ENCODE measurements at places on chromosomes 12 and 14. TPM values are rescaled to one million over a fixed set of nuclear protein-coding genes. Genes with fewer than 3 reads are reported as not detected.
A peak's percentile ranks its signal among the peaks of the same experiment; 100 is the strongest.

MYO1H gene
- 0.07 TPM for polyA plus RNA-seq

DNA sequence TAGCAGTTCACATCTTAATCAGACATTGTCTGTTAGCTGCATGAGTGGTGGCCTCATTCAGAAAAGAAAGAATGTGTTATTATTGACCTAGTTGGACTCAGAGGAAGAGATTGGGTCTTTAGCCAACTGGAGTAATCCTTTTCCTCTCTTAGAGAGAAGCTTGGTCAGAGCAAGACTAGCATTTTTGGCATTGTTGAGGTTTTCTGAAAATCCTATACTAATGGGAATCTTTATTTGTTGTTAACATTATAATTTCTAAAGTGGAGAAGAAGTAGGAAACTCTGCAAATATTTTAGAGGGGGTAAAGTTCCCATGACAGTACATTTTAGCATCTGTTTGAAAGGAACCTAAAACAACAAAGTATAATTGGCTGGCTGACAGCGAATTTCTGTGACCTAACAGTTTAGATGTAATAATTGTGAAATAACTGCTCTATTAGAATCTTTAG, 9.7 kb downstream of the TOX4 start:
- no peak overlapping the region for H3K27ac ChIP-seq
- H3K36me3 ChIP-seq: no peaks in the 10 kb centered on the region
- no peaks in the 10 kb centered on the region for H3K27me3 ChIP-seq
- no peak for DNase-seq
- H3K4me1 ChIP-seq: no peaks in the 10 kb centered on the region

DNA sequence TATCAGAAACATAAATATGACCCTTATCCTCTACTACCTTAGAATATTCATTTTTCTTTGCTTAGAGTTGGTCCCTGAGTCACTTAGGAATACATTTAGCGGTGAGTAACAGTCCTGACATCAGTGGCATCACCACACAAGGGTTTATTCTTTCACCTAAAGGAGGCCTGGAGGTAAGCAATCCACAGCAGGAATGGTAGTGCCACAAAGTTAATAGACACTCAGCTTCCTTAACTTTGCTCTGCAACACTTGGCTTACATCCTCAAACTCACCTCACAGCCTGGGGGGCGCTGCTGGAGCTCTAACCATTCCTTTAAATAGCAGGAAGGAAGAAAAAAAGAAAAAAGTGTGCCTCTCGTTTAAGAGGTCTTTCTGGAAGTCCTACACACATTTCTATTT, 29.1 kb downstream of the BBOF1 start:
- H3K36me3 ChIP-seq: no peaks in the 10 kb centered on the region
- H3K4me3 ChIP-seq: no peak overlapping the region
- H3K4me1 ChIP-seq: no peaks in the 10 kb centered on the region
- no peaks in the 10 kb centered on the region for H3K27me3 ChIP-seq
- DNase-seq: no peak
- no peak overlapping the region for H3K27ac ChIP-seq

DNA sequence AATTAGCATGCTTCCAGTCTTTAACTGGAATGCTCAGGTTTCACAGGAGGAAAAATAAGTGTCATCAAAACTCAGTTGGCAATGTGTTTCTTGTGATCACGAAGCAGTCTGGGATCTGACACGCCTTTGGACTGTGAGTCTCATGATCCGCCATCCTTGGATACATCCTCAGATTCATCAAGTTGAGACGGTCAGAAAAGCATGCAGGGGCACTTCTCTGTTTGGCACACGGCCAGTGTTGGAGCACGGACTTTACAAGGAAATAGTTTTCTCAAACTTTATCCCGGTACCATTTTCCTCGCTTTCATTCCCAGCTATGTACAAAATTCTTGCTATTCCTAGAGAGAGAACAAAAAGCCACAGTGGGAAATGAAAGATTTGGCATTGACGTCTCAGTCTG, 88.4 kb upstream of the PARP11 start:
- no peak for DNase-seq
- no peak overlapping the region for H3K4me3 ChIP-seq
- no peaks in the 10 kb centered on the region for H3K27me3 ChIP-seq
- H3K4me1 ChIP-seq: no peaks in the 10 kb centered on the region

DNA sequence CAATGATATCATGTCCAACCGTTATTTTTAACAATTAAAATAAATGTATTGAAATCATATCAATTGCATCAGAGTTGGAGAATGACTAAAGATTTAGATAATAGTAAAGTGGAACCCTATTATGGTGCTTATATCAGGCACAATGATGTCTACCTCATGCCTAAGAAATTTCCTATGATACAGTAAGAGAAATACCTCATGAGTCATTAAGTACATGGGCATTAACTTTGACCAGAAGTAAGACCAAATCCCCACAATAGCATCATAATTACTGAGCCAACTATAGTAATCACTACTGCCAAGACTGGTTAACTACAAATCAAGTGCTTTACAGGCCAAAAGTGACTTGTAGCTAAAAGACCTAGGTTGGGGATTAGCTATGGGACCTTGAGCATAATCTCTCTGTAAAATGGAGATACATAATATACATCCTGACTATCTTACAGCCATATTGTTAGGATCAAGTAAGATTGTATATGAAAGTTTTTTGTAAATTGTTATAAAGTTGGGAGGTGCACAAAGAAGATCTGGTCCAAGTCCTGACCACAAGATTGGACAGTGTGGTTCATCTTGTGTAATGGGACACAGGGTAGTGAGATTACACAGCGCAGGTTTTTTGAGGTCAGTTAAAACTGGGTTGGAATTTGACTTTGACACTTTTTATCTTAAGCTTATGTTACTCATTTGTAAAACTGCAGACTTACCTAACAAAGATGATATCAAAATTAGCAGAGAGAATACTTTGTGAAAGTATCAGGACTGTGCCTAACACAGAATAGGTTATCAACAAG, 60.5 kb downstream of the ERGIC2 start:
- no peaks in the 10 kb centered on the region for H3K36me3 ChIP-seq
- no peak for DNase-seq
- H3K4me1 ChIP-seq: no peaks in the 10 kb centered on the region

DNA sequence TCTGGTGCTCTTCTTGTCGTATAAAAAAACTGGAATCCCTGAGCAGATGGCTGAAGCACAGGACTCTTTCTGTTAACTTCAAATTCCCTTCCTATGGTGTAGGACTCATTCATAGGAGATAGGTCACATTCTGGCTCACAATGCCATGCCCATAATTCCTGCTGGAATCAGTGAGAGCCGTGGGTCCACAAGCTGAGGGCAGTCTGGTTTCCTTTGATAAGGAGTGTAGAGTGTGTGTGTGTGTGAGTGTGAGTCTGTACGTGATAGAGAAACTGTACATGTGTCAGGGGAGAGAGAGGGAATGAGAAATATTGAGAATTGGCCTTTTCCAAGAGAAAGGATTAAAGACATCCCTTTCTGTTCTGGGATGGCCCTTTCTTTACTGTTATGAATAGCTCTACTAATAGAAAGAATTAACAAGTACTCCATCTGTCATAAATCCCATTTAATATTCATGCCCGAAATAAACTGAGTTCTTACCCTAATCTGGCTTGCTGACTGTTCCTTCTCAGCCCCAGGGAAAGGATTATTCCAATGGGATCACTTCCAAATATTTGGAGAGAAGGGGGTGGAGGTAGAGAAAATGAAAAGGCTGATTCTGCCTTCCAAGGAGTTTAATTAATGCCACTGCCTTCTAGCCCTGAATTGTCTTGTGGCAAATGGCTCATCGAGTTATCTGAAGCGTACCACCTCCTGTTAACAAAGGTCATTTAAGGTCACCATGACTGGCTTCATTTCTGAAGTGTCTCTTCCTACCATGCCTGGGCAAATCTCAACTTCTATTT, 79.0 kb downstream of the TMX1 start:
- H3K27me3 ChIP-seq: no peaks in the 10 kb centered on the region
- H3K4me1 ChIP-seq: peaks cover 10% of the 10 kb centered on the region
- DNase-seq: no peak
- H3K4me3 ChIP-seq: no peak overlapping the region

FAIM2 gene
- polyA plus RNA-seq: 1.5 TPM

DNA sequence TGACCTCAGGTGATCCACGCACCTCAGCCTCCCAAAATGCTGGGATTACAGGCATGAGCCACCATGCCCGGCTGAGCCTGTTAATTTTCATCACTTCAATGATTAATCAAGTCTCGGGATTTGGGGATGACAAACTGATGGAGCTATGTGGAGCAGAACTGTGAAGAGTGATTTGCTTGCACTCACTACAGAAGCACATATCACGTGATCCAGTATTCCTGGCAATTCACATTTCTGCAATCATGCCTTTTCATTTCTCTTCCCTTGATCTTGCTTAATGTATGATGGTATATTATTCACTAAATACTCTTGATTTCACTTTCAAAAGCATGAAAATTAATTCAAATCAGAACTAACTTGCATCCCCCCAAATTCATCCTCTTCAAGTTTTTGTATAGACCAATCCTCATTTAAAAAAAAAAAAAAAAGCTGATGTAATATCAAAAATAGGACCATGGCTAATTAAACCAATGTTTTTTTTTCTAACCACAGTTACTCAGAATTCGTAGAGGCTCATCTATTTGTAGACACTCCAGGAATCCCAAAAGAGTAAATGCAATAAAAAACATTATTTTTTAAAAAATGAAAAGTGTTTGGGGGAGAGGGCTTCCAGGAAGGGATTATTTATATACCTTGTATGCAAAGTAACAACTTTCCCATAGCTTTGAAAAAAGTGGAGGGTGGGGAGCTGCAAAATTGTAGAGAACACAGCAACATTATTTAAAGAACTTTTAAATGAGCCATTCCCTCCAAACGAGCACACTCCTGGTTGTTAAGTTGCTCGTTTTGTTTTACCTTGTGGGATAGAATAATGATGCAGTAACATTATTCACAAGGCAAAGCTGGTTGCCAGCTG, 7.0 kb upstream of the ATXN2 start:
- no peaks in the 10 kb centered on the region for H3K27me3 ChIP-seq
- DNase-seq: no peak
- H3K4me1 ChIP-seq: no peaks in the 10 kb centered on the region
- H3K4me3 ChIP-seq: no peak overlapping the region
- no peak overlapping the region for H3K27ac ChIP-seq
- no peaks in the 10 kb centered on the region for H3K36me3 ChIP-seq

DNA sequence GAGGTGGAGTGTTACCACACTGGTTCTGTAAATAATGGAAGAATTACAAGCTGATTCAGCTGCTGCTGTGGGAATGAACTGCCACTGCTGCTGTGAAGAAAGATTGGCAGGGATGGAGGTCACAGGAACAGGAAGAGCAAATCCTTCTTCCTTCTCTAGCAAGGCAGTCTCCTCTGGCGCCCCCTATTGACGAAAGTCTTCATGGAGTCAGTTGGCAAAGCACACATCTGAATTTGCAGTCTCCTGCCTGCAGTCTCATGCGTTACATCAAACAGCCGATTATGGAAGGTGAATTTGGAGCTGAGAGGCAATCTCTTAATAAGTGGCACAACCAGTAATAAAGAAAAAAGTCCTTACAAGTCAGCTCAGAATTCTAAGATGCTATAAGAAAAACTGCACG, 106.0 kb upstream of the TMTC1 start:
- DNase-seq: peak; percentile 24
- no peak overlapping the region for H3K27ac ChIP-seq
- H3K36me3 ChIP-seq: no peaks in the 10 kb centered on the region
- no peaks in the 10 kb centered on the region for H3K4me1 ChIP-seq

DNA sequence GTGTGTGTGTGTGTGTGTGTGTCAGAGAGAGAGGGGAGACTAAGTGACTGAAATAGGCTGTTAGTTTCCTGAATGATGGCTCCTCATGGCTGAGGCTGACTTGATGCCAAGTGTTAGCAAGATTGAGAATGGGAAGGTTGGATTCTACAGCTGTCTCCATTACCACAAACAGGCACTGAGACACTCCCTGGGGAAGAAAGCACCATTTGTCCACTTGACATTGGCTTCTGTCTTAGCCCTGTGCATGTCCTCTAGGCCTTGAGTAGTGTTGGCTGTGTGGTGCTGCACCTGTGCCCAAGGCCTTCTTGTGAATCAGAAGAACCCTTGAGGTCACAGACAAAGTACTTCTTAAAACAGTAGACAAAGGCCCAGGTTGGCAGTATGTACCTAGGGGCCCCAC, 15.6 kb downstream of the ERG28 start:
- no peaks in the 10 kb centered on the region for H3K36me3 ChIP-seq
- no peaks in the 10 kb centered on the region for H3K27me3 ChIP-seq
- DNase-seq: no peak
- no peak overlapping the region for H3K4me3 ChIP-seq
- peaks cover 6% of the 10 kb centered on the region for H3K4me1 ChIP-seq

DNA sequence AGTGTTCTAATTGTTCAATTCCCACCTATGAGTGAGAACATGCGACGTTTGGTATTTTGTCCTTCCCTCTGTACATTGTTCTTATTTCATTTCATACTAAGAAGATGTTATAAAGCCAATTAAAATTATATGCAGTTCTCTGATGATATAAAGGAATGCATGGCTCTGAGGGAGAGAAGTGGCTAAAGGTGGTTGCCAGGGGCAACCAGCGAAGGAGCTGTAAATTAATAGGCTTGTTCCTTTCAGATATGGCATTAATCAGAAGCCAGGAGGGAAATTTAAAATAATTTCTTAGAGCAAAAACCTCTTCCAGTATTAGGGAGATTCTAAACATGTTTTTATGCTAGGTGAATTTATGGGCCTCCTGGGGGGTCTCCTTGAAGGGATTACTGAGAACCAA, 227.8 kb downstream of the TMEM117 start:
- no peaks in the 10 kb centered on the region for H3K4me1 ChIP-seq
- H3K4me3 ChIP-seq: no peak overlapping the region
- H3K27me3 ChIP-seq: no peaks in the 10 kb centered on the region
- no peaks in the 10 kb centered on the region for H3K36me3 ChIP-seq
- no peak for DNase-seq
- H3K27ac ChIP-seq: no peak overlapping the region

DNA sequence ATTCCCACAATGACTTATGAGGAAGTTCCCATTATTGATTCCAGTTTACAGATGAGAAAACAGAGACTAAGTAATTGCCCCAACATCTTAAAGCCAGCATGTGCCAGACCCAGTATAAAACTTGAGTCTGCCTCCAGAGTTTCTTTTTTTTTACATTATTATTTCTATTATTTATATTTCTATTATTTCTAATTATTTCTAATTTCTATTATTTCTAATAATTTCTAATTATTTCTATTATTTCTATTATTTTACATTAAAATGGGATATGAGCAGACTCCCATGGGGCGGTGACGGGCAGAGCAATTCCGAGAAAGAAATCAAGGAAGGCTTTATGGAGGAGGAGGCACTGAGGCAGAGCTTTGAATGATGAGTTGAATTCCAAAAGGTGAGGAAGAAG, 54.4 kb upstream of the BDKRB2 start:
- no peaks in the 10 kb centered on the region for H3K36me3 ChIP-seq
- DNase-seq: no peak
- peaks cover 5% of the 10 kb centered on the region for H3K4me1 ChIP-seq
- H3K27ac ChIP-seq: no peak overlapping the region
- H3K4me3 ChIP-seq: no peak overlapping the region
- peaks cover 3% of the 10 kb centered on the region for H3K27me3 ChIP-seq

DNA sequence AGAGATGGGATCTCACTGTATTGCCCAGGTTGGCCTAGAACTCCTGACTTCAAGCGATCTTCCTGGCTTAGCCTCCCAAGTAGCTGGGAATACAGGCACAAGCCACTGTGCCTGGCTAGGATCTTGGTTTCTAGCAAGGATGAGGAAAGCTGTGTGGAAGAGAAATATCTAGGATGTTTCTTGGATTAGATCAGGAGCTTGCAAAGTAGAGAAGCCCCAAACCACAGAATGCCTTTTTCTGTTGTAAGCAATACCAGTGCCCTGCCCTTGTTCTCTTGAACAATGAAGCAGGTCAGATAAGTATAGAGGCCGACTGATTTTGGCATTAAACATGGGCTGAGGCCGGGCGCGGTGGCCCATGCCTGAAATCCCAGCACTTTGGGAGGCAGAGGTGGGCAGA, 44.3 kb upstream of the STRN3 start:
- no peaks in the 10 kb centered on the region for H3K36me3 ChIP-seq
- H3K4me1 ChIP-seq: no peaks in the 10 kb centered on the region
- no peak overlapping the region for H3K27ac ChIP-seq
- no peak overlapping the region for H3K4me3 ChIP-seq
- no peaks in the 10 kb centered on the region for H3K27me3 ChIP-seq

PKP2 gene
- polyA plus RNA-seq: 11.3 TPM

LRP6 gene
- 6.1 TPM for polyA plus RNA-seq
